ENCODE measurements at places on chromosomes 1 and 21. TPM values are rescaled to one million over a fixed set of nuclear protein-coding genes. Genes with fewer than 3 reads are reported as not detected.

FAM177B gene
- 0.58 TPM for total RNA-seq

TAS1R1 gene
- total RNA-seq, result not detected

DNA sequence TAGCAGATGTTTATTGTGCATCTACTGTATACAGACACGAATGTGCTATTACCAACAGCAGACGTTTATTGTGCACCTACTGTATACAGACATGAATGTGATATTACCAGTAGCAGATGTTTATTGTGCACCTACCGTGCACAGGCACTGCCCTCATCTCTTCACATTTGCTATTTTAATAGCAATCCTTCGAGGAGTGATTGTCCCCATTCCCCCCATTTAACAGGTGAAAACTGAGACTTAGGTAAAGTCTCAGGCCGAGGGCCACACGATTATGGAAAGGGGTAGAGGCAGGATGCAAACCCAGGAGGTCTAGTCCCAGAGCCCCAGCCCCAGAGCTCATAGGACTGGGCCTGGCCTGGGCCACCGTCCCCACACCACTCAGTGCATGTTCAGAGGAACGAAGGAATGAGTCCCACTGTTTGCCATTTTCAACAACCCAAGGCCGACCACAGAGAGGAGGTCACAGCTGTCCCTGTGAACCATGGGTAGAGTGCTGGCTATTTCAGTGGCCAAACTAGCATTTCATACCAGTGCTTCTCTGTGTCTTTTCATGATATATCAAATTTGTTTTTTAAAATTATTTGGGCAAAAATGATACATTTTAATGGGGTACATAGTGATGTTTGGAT lies 114.4 kb upstream of the TMEM51 start:
- no peak for DNase-seq

DNA sequence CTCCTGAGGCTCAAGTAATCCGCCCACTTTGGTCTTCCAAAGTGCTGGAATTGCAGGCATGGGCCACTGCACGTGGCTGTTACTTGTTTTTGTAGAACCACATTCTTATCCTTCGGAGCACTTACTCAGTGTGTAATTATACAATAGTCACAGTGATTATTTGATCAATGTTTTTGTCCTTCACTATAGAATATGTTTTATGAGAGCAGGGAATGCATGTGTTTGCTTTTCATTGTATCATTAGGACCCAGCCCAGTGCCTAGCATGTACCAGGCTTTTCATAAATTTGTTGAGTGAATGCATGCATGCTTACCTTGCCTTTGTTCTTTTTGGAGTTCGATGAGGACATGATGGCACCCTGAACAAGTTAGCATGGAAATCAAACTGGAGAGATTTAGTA lies 5.8 kb downstream of the SZT2 start:
- no peak for DNase-seq

- no peak for DNase-seq
These were observed 262.1 kb upstream of the PKN2 start for GRCh38 chr1:88421997-88422396.

GRCh38 chr1:12556368-12556930 lies 61.6 kb downstream of the DHRS3 start:
- DNase-seq, result no peak

- DNase-seq, result no peak
These were observed 1.0 kb upstream of the PRMT2 start for GRCh38 chr21:46634427-46634826.

GRCh38 chr1:176820391-176821031 lies 344.0 kb downstream of the ASTN1 start:
- no peak for DNase-seq
